ENCODE measurements at places on chromosomes 3 and 15.

- no peak for DNase-seq
These were observed 121.3 kb downstream of the STAC start for GRCh38 chr3:36501616-36502015.

DNA sequence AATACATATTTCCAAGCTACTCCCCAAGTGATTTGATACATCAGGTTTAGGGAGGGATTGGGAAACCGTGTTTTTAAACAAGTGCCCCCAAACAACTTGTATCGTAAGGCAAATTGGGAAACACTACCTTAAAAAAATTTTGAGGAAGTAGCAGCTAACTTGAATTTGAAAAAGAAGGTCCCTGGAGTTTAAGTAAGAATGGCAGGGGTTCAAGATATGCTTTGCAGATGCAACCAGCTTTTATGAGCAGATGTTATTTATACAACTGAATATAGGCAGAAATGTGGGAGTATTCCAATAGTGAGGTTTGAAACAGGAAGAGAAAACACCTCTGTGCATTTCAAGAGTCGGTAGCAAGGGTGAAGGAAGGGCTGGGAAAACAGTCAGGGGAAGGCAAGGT is 139.6 kb downstream of the IL20RB start:
- no peak for DNase-seq

GRCh38 chr15:92322566-92323355 is 70.9 kb upstream of the ST8SIA2 start:
- no peak for DNase-seq

- no peak for DNase-seq
These were observed 286.7 kb downstream of the SHOX2 start for GRCh38 chr3:157819270-157820156.

- DNase-seq, result peak; percentile 61
These were observed 2.3 kb upstream of the UACA start for GRCh38 chr15:70765504-70766281.

DNA sequence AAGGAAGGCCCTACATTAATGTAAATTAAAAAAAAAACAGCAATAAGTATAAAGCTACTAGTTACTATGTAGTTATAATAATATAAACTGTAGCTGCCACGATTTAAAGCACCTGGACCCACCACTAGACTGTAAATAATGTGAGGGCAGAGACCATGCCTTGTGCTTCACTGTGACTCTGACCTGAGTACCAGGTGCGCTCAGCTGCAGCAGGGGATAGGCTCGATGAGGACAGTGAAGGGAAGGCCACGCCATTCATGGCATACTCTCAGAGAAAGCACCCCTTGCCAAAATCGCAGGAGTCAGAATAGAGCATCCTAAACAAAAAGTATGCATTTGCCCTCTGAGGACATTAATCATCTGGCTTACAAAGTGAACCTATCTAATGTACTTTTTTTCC is 5.1 kb downstream of the FSTL1 start:
- no peak for DNase-seq

- DNase-seq, result no peak
These were observed 6.8 kb upstream of the PDCD6IP start for GRCh38 chr3:33791477-33792166.

- DNase-seq, result no peak
These were observed 29.8 kb downstream of the NMNAT3 start for GRCh38 chr3:139647866-139648435.

DNA sequence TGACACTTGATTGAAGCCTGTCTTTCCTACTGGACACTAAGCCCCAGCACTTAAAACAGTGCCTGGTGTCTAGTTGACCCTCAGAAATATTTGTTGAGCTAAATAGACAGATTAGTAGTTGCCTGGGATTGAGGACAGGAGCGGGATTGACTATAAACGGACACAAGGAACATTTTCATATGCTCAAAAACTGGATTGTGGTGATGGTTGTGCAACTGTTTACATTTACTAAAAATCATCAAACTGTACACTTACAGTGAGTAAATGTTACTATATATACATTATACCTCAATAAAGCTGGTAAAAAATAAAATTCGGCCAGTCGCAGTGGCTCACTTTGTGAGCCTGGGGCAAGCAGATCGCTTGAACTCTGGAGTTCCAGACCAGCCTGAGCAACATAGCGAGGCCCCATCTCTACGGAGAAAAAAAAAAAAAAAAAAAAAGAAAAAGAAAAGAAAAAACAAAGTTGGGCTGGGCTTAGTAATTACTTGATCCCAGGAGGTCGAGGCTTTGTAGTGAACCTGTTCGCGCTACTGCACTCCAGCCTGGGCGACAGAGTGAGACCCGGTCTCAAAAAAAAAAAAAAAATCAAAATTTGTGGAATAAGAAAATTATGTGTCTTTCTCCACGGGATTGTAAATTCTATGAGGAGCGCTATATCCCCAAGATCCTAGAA is 632 bp upstream of the IDH3A start:
- no peak for DNase-seq

DNA sequence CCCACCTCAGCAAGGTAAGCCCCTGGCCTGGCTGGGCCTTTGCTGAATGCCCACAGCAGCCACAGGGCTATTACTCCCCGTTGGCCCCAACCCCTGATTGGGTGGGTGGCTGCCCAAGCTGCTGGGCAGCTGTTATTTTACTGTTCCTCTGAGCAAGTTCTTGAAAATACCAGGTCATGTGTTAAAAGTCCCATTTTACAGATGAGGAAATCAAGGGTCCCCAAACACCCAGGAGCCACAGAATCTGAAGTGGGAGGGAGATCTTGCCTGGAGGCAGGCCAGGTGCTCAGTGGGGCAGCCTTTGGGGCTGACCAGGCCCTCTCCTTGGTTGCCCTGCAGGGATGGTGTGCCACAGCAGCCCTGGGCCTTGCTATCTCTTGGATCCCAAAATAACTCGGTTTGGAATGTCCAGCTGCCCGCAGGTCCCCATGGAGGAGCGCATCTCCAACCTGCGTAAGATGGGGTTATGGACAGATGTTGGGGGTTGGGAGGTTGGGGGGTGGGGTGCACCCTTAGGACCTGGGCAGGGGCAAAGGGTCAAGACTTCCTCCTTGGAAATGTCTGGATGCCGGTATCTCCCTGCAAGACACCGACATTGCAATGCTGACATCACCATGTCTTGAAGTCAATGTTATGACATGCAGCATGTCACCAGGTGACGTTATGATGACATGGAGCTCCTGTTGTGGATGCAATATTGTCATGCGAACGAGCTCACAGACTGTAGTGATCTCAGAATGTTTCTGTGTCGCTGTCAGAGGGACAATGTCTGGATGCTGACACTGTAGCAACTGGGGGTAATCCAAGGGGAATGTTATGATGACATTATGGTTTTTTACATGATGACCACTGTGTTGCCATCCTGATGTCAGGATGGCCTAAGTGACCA is 13.3 kb upstream of the CSPG4 start:
- DNase-seq, result no peak

- no peak for DNase-seq
These were observed 25.7 kb upstream of the NEO1 start for GRCh38 chr15:73026511-73027054.

GRCh38 chr15:92034227-92034626 is 180.7 kb downstream of the SLCO3A1 start:
- no peak for DNase-seq

- peak; percentile 47 for DNase-seq
These were observed 838.5 kb downstream of the TUSC7 start for GRCh38 chr3:117547956-117548550.

DNA sequence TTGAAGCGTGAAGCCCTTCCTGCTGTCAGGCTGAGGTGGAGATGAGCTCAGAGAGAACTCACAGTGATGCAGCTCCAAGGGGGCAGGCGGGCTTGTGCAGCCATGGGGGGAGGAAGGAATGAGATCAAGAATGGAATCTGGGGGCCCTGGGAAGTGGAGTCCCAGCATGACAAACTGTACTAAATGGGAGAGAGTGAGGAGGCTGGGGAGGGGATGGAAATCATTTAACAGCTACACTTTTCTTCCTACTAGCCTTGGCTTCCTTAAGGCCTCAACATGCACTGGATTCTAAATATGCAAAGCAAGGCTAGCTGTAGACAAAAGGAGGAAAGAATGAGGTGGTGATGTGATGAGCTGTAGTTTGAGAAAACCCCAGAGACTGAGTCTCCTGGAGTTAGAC is 133.9 kb downstream of the EEFSEC start:
- no peak for DNase-seq

DNA sequence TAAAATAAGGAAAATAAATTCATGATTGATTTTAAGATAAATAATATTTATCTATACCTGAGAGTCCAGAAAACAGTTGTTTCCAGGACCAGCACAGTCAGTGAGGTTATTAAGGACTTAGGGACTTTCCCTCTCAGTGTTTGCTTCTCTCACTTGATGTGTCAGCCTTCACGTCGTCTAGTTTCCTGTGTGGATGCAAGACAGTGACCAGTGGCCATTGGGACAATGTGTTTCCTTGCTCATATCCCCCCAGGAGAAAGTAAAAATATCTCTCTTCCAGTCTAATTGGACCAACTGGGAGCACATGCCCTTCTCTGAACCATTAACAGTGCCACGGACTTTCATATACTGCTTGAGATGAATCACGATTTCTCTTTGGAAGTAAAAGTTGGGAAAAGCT is 157.8 kb upstream of the CTNNB1 start:
- no peak for DNase-seq

GRCh38 chr3:124467980-124468902 is 262.0 kb upstream of the UMPS start:
- no peak for DNase-seq

DNA sequence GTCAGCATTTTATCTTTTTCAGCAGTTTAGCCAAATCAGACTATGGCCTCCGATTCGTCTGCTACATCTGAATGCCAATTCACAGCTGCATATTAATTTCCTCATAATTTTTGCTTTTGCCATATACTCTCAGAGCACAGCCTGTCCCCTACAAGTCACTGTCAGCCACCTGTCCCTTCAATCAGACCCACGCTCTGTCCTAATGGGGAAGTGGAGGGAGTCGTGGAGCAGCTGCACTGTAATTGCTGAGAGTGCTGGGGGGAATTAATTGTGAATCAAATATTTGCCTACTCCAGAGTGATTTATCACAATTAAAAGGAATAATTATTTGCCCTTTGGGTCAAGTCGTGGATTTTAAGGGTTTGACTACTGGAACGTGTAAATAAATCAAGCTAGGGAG is 75.5 kb downstream of the EBLN2 start:
- no peak for DNase-seq

GRCh38 chr3:101020351-101021015 is 27.3 kb upstream of the ABI3BP start:
- DNase-seq, result no peak

DNA sequence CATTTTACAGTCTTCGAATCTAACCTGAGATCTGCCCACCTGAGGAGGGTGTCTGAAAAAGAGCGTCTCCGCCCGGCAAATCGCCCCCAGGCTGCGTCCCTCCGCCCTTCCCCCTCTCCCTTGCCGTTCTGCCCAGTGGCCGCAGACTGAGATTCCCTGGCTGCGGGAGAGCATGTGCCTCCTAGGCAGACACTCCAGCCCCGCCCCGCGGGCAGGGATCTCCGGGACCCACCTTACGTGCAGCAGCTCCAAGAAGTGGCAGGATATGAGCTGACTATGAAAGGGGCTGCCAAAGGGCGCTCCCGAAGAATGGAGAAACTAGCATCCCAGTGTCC is 2.7 kb upstream of the WNT5A start:
- no peak for DNase-seq

- no peak for DNase-seq
These were observed 17.7 kb downstream of the FOXB1 start for GRCh38 chr15:60021589-60022378.

DNA sequence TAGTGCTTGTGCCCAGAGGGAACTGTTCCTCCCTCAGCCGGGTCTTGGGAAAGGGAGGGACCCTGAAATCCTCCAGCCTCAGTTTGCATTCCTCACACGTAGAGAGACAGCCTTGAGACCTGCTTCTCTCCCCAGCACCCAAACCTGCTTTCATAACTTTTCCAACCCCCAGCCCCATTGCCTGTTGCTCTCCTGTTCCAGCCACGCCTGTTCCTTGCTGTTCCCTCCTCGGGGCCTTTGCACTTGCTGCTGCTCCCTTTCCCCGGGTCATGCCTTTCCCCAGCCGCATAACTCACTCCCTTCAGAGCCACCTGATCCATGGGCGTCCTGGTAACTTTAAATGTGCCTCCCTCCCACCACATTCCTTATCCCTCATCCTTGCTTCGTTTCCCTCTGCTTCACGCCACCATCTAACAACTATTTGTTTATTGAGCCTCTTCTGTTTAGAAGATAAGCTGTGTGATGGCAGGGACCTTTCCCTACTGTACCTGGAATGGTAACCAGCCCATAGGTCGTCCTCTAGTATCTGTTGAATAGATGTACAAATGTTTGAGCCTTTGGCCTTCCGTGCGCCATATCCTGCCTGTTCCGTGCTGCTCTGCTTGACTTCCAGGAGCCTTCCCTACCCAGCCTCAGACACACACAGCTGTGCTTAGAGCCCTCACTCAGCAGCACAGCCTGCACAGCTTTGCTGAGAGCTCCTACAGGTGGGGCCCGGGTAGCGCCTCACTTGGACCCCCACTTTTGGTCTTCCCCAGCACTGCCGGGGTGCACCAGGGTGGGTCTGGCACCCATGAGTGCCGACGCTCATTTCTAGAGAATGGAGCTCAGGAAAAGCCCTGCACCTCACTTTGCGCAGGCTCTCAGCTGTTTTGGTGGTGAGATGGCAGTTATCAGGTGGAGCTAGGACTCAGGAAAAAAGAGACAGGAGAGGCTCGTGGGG is 60.2 kb downstream of the SCN5A start:
- DNase-seq, result no peak

DNA sequence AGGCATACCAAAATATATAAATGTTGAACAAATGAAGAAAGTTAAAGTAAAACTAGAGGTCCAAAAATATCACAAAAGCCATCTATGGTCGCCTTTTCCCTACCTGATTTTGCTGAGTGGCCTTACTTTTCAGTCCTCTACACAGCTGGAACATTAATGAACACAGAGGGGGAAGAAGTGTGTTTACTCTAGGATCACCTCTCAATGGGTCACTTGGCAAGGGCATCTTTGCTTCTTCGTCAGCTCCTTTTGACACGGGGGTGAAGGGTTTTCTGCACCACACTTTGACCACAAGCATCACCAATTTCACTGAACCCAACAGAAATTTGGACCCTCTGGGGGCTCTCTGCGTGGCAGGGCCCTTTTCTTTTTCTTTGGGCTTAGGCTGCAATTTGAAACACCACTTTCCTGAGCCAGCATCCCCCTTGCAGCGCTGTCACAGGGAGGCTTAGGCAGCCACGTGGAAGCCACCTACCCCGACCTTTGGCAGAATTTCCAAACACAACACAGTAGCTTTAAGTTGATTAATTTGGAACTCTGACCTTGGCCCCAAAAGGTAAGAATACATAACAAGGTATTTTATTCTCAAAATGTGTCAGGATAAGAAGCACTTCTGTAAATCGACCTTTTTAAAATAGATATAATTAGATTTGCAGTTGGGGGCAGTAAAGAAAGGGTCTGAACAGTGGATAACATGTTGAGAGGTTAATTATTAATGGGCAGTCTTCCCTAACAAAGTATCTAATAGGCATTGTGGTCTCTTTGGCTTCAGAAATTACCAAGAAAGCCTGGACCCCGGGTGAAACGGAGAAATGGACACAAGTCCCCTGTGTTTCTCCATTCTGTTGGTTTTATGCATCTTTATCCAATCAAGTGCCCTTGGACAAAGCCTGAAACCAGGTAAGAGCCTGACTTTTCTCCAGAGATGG is at the start of gene LIPC:
Gene LIPC, plus strand, starts transcription at position 771 of the 929 bp plus-strand sequence. Its CDS starts 42 bp downstream, at position 813.
- no peak for DNase-seq

Data from GM04504 (cell line).